ENCODE measurements at places on chromosomes 11 and 22.

DNA sequence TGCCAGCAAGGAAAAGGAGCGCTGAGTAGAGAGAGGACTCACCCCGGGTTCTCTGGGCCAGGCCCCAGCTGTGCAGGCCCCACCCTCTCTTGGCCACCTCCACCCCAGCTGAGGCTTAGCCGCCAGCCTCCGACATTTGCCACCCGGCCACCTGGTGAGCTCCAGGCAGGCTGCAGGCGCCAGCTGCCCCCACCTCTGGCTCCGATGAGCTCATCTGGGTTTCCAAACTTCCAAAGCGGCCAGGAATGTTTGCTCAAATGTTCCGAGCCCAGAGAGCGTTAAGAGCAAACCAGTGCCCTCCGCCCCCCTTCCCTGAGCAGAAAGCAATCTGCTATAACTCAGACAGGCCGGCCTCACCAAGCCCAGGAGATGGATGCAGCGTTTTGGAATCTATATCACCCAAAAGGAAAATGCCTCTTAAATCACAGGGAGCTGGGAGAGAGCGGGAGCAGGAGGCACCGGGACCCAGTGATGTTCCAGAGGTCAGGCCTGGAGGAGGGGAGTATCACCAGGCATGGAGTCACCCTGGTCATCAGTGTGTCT, 9.1 kb upstream of the MN1 start:
- DNase-seq, result no peak

DNA sequence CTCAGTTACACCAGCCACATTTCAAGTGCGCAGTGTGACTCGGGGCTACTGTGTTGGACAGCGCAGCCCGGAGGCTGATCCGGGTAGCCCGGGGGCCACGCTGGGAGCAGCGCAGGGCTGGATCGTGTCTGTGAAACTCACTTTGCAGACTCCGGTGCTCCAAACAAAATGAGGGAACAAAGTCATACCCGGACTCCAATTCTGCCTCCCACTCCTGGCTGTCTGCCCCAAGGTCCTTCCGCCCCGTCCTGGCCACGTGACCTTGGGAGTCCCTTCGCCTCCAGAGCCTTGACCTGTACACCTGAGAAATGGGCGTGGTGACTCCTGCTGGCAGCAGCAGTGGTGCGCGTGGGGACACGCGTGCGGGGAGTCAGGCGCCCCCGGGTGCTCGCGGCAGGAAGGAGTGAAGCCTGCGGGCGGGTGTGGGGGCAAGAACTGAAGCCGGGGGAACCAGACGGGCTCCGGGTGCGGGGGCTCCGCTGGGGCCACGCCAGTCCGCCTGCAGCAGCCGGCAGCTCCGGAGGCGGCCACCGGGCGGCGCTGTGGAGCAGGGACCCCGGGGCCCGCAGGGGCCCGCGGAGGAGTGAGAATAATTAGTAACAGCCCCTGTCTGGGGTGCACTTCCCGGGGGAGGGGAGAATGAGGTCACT, 42.4 kb downstream of the KCNJ4 start:
- peak; percentile 48 for DNase-seq

GRCh38 chr11:36349351-36350136, 53.5 kb downstream of the PRR5L start:
- no peak for DNase-seq

DNA sequence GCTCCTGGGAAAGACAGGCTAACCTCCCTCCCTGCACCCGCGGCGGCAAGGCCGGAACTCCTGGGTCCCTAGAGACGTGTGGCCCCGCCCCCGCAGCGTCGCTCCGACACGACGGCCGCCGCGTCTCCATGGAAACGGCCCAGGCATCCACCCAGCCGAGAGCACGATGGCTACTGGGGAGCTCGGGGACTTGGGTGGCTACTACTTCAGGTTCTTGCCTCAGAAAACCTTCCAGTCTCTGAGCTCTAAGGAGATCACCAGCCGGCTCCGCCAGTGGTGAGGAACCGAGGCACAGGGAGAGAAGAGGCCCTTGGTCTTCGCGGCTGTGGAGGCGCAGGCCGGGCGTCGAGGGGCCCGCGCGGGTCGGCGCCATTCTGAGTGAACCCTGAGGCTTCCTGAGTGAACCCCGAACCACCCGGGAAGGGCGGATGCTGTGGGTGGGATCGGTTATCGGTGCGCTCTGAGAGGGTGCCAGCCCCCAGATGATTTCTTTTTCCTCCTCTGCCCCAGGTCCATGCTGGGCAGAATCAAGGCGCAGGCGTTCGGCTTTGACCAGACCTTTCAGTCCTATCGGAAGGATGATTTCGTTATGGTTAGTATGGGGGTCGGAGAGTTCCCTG, at the start of gene CFAP300:
Gene CFAP300, plus strand, starts transcription at position 133 of the 620 bp plus-strand sequence. Its CDS starts 34 bp downstream, at position 167.
- peak; percentile 55 for DNase-seq

GRCh38 chr22:39332441-39333064, 13.1 kb upstream of the RPL3 start:
- DNase-seq, result no peak

- no peak for DNase-seq
These were observed 803.0 kb upstream of the FAT3 start for GRCh38 chr11:91421641-91422040.

- DNase-seq, result no peak
These were observed 697 bp downstream of the RAB36 start for GRCh38 chr22:23145878-23146470.

- no peak for DNase-seq
These were observed 48.5 kb upstream of the PPP2R1B start for GRCh38 chr11:111814557-111815320.

DNA sequence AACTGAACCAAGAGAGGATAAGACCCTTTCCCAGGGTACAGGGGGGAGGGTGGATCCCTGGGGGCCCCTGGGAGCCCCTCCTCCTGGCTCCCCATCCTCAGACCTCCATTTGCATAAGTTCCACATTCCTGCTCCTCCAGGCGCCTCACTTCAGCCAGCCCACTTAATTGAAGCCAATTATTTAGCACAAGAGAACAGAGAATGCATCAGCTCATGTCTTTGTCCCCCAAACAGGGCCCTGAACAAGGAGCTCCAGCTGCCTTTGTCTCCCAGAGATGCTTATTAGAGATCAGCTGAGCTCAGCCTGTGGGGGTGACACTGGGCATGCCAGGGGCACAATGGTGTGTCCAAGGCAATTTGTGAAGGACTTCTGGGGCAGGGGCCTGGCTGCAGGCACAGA, 89.9 kb upstream of the PRDM11 start:
- DNase-seq, result no peak

DNA sequence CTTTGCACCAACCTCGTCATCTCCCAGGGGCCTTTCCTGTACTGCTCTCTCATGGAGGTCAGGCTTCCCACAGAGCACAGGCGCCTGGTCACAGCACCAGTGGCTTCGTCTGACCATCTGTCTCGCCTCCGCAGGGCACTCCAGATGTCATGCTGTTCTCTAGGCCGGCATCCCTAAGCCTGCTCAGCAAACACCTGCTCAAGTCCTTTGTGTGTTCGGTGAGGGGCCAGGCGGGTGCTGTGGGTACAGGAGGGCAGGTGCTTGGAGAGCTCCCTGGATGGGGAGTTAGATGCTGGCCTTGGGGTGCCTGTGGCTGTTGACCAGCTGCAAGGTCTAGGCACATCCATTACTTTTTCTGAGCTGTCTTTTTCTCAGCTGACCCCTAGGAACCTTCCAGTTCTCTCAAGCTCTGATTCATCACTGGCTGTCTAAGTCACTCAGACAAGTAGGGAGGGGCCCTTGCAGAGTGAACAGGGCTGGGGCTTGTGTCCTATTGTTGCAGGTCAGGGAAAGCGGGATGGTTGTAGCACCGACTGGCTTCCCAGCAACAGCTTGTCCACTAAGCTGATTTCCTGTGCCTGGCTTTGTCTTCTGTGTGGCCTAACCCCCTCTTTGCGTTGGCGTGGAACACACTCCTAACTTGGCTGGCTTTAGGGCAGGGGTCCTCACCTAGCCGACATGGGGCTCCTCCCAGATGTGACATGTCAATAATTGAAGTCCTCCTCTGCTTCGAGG, 9.2 kb downstream of the CLDN5 start:
- no peak for DNase-seq

DNA sequence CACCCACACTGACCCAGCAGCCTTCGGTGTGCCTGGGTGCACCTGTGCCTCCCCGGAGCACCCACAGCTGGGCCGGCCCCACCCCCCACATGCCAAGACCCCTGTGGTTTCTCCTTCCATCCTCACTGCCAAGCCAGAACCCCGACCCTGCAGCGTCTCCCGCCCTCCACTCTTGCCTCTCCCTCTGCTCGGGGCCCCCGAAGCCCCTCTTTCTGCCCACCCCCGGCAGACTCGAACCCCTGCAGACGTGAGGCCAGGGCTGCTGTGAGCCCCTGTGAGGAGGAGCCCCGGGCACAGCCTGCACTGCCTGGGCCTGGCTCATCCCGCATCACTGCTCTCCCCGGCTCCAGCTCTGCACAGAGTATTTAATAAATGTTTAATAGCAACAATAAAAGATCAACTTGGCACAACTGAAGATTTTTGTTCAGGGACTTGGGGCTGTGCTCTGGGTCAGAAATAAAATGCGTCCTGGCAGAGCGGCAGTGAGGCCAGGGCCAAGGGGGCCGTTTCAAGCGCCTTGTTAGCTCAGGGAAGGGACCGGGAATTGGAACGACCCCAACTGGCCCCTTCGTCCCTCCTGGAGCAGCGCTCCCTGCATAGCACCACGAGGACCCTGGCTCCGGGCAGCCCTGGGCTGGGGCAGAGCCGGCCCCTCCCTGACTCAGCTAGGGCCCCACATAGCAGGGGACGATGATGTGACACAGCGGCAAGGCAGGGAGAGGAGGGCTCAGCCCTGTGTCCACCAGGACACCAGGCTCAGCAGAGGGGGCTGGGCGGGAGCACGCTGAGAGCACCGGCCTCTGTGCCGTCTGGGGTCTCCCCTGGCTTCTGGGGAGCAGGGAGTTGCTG, 520.8 kb downstream of the BRD1 start:
- no peak for DNase-seq

DNA sequence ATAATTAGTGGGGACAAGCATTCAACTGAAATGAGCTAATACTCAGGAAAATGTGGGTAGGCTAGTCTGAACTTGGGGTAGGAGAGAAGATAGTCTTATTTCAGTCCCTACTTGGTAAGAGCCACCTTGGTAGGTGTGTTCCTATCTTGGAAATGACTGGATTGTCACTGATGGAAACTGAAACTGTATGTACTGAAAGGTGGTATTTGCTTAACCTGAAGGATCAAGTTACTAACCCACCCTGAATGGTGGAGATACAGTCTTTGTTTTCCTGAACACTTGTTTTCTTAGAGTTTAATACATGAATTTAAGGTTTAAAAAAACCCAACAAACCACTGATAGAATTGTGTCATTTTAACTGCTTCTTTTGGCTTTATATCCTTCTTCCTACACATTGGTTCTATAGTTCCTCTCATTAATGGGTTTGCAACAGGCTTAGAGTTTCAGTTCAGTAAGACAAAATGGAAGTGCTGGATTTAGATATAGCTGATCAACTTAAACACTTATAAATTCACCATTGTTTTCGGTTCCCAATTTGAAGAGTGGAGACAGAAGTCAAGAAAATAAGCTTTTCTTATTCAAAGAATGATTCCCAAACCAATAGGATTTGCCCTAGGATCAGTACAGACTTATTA, 4.2 kb downstream of the FAR1 start:
- no peak for DNase-seq

All from stimulated activated CD4-positive, alpha-beta T cell treated with anti-CD3 and anti-CD28 coated beads, Interleukin-4, amount 100 ng/mL, for 1 hour (primary cell).